ENCODE measurements at places on chromosomes 1 and 21.

DNA sequence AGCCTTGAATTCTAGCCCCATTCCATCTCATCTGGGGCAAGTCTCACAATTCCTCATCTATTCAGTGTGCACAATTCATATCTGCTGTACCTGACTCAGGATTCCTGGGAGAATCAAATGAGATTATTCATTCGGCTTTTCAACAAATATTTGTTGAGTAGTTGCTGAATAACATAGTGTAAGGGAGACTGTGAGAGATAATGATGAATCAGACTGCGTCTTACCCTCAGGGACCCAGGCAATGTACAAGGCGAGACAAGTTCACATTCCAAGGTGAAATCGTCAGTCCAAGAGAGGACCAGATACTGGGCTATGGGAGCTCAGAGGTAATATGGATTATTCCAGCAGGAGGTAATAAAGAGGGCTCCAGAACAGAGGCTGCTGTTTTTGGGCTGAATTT, 67.8 kb upstream of the SMYD2 start:
- DNase-seq = no peak

DNA sequence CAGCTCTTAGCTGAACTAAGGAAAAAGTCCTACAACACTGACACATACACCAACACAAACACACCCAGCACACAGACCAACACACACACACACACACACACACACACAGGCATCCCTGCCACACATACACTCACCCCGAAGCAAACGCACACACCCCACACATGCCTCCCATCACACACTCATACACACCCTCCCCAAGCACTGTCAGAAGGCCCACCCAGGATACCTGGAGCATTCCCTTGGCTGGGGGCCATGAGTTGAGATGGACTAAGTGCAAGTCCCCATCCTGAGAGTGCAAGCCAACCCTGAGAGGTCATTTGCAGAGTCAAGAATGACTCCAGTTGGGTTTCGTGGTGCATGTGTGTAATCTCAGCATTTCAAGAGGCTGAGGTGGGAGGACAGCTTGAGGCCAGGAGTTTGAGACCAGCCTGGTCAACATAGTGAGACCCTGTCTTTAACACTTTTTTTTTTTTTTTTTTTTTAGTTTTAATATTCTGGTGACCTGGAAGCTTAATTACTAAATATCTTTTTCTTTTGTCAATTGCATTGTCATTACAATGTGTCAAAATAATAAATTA, 117.3 kb downstream of the RHOU start:
- DNase-seq = no peak

- no peak for DNase-seq
Observed at GRCh38 chr1:86259390-86259789, 102.8 kb upstream of the COL24A1 start.

DNA sequence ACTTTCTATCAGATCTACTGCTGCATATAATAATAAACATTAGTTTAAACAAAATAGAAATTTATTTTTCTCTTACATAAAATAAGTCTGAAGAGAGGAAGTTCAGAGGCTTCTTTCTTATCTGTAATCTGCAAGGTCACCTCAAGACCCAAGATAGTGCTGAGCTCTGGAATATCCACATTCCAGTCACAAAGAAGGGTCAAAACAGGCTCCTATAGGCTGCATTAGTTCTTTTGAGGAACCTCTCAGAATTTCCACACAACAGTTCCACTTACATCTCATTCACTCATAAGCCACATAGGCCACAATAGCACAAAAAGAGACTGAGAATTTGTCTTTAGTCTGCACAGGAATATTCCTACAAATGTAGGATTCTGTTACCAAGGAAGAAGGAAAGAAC, 15.4 kb downstream of the DYNLT5 start:
- DNase-seq = no peak

GRCh38 chr1:205715628-205716027, 34.4 kb downstream of the NUCKS1 start:
- DNase-seq = no peak

Data from NCI-H1092 treated with DMSO at 0.1 percent for 48 hours (cell line).